ENCODE measurements at places on chromosomes 16 and 17.

GRCh38 chr17:64403881-64404460 lies 13.3 kb upstream of the PECAM1 start:
- DNase-seq, result no peak

DNA sequence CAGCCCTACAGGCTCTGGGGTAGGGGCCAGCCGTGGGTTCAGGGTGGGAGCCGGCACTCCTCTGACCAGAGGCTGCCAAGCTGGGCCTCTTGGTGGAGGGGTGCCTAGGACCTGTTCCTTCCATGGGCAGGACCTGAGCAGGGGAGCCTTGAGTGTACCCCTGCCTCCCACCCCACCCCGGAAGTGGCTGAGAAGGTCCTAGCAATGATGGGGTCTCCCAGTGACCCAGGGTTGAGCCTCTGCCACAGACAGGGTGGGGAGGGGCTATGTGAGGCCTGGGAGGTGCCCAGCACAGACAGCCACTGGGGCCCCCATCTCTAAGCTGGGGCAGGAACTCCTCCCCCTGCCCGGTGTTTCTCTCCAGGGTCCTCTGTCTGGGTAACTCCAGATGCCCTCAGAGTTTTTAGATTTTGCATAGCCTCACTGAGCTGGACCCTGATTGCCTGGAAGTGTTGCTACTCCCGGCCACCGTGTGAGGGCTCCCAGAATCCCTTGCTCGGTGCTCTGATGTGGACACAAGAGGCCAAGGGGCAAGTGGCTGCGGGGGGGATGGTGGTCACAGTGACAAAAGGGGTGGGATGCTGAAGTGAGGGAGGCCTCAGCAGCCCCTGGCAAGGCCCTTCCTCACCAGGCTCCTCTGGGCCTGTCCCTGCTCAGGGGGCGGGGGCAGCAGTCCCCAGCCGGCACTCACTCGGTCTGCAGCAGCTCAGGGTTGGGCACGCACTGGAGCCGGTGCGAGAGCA lies 6.4 kb upstream of the MTSS2 start:
- no peak for DNase-seq

DNA sequence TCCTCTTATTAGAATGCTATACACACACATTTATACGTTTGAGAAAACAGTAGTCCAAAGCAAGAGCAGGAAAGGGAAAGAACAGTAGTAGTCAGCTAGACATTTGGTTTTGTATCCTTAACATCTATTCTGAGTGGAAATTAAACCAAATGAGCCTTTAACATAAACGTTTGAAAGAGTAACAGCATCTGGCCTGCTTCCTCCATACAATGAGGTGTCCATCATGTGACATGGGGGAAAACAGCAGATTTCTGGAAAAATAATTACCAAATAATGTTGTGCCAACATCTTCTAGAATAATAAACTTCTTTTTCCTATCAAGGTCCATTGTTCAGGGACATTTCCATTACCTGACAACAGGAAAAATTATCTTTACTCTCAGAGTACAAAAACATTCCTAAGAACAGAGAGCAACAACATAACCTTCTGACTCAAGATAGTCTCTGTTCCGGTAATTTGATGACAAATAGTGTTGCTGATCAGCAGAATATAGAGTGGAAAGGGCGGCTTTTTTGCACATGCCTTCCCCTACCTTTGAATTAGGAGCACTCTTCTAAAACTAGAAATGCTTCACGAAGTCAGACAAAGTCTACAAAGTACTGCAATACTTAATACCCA lies 20.2 kb downstream of the CYTH1 start:
- DNase-seq, result no peak

DNA sequence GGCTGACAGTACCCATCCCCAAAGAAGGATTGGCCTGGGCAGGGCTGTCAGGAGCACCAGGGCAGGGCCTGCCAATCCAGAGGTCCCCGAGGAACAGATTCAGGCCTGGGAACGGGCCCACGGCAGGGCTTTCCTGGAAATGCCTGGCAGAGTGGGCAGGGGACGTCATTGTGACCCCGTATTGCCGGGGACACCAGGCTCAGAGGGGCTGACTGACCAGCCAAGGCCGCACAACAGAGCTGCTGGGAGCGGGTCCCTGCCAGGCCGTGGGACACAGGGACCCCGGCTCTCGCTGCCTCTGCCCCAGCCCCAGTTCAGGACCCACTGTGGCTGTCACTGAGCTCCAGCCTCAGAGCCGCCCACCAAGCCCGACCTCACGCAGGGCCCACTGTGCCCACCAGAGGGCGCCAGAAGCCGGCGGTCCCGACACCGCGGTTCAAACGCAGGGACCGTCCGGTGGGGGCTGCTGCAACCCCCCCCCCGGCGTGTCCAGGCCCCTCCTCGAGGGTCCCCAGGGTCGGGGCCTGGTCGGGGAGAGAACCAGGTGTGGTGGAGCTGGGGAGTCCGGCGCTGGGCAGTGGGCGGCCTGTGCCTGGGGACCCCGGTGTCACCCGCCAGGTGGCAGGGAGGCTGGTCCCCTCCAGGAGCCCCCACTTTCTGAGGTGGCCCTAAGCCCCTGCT lies 15.2 kb upstream of the SSTR5 start:
- DNase-seq, result no peak

DNA sequence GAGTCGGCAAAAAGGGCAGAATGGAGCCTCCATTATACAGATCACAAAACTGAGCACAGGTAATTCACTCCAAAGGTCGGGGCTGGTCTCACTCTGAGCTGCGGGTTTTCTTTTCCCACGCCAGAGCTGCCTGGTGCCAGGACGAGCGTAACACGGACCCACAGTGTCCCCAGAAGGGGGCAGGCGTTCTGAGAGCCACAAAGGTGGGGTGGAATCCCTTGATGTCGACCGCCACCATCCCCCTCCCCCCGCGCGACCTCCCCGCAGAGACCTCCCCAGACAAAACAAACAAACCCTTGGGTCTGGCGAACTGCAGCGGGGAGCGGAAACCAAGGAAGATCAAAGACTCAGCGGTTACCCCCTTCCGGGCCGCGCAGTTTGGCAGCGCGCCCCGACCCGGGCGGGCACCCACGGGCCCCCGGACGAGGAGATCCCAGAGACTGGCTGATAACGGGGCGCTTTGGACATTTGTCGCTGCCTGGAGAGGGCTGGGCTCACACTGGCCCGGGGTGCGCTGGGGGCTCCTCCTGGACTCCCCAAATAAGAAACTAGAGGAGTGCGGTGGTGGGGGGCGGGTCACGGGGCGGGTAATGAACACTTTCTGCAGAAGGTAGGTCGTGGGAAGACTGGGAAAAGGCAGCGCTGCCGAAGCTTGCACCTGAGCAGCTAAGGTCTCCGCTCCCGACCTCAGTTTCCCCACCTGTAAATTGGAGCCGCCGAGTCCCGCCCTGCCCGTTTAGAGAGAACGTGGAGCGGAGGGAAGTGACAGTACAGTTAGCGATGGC lies 664 bp upstream of the NKD1 start:
- no peak for DNase-seq

DNA sequence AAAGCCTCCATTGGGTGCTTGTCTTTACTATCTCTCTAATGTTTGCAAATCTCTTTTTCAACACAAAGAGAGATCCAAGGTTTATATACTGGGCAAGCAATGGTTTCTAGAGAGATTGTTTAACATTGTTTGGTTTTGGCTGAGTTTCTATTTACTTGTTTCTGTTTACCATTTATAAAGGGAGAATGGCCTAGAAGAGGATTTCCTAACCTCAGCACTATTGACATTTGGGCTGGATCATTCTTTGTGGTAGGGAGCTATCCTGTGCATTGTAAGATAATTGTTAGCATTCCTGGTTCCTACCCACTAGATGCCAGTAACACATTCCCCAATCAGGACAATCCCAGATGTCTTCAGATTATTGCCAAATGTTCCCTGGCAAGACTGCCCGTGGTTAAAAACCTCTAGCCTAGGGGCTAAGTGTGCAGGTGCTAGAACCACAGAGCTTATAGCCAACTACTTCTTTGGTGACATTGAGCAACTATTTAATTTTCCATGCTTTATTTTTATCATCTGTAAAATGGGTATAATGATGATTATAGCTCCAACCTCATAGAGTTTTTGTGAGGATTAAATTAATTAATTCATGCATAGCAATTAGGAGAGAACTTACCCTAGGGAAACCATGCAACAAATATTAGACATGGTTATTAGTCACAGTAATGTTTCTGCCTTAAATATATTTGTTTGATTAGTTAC lies 413.9 kb upstream of the MAF start:
- no peak for DNase-seq

DNA sequence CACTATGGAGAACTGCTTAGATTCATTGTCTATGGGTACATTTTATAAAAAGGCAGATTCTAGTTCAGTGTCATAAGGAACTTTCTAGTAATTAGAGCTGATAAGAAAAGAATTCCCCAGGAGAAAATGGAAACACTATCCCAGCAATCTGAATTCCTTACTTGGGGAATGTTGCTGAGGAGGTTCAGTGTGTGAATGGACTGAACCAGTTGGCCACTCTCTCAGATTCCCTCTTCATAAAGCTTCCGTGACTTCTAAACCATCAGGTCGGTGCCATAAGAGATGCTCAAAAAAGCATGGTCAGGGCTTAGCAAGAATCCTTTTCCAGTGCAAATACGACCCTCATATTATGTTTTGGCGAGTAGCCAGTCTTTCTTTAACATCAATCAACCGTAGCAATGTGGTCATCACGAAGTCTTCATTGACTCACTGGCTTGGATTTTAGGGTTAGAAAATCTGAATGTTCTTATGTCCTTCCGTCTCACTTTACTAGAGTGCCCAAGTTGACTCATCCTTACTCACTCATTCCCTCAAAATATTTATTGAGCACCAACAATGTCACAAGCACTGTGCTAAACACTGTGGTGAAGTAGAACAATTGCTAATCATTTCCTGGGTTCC lies 102.7 kb upstream of the HLF start:
- DNase-seq, result no peak

- DNase-seq, result no peak
Measured at GRCh38 chr17:78805301-78805700, 23.2 kb upstream of the CYTH1 start.

GRCh38 chr16:3021449-3022207 lies 1.5 kb downstream of the TNFRSF12A start:
- DNase-seq, result no peak

DNA sequence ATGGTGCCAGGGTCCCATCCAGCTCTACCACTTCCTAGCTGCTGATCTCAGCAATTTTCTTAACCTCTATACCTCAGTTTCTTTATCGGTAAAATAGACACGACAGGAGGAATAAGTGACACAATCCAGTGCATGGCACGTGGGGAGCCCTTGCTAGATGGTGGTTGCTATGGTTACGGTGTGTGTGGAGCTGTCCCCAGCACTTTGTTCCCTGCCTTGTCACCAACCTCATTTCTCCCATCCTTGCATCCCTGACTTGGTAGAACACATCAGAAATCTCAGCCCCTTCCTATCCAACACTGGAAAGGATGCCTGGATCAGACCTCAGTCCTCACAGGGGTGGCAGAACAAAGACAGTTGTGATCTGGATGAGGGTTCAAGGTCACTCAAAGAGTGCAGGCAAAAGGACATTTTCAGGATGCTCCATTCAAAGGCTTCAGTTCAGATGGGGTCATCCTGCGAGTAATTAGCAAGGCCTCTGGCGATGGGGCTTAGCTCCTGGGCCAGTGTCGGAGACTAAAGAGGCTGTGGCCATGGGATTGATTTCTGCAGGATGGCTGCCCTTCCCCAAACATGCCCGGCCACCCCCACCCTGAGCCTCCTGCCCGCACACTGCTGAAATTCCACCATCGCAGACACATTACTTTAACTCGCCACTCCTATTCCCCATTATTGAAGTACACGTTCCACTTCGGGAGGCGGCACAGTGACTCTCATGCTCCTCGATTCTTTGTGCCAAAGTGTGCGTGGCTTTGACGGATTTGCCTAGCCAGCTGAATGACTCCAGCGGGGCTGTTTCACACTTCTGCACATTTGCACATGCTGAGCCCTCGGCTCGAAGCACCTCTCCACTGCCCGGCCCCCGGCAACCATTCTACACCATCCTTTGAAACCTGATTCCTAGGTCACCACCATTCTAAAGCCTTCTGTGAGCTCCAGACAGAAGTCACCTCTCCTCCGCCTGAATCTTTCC lies 40.3 kb downstream of the WNT3 start:
- DNase-seq, result no peak

Data from NCI-H510A (cell line).